ENCODE measurements at places on chromosomes 11 and 22. TPM values are rescaled to one million over a fixed set of nuclear protein-coding genes. Genes with fewer than 3 reads are reported as not detected.

DNA sequence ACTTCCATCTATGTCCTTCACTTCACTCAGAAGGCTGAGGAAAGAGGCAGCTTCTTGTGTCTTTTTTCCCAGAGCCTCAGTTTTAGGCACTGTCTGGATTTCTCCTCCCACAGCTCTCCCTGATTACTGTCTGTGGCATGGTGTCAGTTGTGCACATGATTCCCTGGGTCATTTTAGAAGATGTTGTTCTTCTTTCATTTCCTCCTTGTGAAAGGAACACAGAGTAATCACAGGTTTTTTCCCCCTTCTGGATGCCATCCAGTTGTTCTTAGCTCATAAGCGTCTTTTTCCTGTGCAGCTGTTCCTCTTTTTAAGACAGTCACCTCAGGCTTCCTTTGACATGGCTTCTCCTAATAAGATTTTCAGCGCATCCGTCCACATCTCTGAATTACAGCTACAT is 212.2 kb downstream of the FAM181B start:
- DNase-seq: no peak

GRCh38 chr11:101296896-101297295 is 167.3 kb upstream of the PGR start:
- no peak for DNase-seq

GRCh38 chr11:48182860-48183526 is 33.6 kb upstream of the OR4B1 start:
- DNase-seq: no peak

Gene SCGB1C1
- total RNA-seq: not detected

- DNase-seq: no peak
Measured at GRCh38 chr22:29328055-29328454, 12.6 kb upstream of the RASL10A start.

DNA sequence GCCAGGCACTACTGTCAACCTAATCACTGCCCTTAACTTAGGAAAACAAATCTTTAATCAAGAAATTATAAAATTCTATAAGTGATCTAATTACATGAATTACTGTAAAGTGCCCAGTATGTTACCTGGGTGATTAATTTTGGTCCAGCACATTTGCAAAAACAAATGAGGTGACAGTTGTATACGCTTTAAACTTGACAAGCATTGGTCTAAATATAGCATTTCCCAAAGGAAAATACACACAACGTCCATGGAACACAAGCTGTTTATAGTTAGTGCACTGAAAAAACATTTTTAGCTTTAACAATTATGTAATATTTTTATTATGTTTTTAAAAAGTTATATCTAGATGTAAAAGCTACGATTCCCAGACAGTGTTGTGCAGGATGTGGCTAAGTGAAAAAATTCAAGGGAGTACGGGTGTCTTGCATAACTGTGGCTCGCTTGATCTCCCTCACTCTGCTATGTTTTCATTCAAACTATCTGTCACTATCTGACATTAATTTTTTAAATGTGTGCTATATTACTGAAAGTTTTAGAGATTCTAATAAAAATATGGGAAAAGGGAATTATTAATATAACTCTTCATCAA is 38.8 kb downstream of the PGR start:
- no peak for DNase-seq

Gene FGF19
- not detected for total RNA-seq

DNA sequence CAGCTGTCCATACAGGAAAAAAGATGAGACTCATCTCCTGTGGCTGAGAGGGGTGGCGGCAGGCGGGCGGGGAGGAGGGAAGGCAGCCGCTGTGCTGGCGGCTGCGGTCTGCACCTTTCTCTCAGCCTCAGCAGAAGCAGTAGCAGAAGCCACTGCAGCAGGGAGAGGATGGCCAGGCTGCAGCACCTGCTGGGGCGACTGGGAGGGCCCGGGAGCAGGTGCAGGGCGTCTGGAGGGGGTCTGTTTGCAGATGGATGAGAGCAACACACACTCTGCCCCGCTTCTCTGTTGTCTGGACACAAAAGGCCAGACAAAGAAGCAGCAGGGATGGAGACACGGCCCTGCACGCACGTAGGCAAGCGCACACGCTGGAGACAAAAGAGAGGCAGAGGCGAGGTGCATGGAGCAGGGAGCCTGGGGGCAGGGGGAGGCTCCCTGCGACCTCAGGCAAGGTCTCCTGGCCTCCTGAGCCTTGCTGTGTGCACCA is 9.3 kb upstream of the MIAT start:
- DNase-seq: no peak

DNA sequence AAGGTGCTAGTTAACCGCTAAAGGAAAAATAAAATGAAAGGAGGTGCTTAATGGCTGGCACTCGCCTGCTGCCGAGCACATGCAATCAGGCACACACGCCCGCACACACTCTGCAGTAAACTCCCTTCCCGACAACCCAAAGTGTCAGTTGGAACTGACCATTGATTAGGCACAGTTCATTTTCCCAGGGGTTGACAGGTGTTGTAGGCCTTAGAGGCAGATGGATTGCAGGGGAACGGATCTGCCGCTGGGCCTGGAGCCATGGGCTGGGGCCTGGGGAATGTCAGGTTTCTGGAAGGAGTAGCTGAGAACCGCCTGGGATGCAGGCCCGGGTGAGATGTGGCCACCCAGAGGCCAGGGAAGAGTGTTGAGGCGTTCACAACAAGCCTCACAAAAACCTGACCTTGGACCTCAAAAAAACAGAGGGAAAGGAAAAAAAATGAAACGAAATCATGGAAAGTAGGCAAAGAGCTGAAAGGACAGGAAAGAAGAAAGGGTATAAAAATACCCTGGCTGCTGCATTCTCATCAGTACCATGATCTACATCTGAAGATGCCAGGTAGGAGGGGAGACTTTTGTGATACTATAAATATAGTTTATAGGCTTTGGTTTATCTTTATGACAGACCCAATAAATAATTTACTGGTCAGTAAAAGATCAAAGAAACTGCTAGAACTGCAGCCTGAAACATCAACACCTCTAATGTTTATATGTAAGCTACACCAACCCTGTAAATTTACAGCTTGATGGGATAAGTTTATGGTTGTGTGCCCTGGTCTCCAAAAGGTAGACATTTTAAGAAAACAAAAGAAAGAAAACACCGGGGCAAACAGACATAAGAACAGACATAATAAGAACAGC is 313.4 kb downstream of the BUD13 start:
- peak; percentile 23 for DNase-seq

DNA sequence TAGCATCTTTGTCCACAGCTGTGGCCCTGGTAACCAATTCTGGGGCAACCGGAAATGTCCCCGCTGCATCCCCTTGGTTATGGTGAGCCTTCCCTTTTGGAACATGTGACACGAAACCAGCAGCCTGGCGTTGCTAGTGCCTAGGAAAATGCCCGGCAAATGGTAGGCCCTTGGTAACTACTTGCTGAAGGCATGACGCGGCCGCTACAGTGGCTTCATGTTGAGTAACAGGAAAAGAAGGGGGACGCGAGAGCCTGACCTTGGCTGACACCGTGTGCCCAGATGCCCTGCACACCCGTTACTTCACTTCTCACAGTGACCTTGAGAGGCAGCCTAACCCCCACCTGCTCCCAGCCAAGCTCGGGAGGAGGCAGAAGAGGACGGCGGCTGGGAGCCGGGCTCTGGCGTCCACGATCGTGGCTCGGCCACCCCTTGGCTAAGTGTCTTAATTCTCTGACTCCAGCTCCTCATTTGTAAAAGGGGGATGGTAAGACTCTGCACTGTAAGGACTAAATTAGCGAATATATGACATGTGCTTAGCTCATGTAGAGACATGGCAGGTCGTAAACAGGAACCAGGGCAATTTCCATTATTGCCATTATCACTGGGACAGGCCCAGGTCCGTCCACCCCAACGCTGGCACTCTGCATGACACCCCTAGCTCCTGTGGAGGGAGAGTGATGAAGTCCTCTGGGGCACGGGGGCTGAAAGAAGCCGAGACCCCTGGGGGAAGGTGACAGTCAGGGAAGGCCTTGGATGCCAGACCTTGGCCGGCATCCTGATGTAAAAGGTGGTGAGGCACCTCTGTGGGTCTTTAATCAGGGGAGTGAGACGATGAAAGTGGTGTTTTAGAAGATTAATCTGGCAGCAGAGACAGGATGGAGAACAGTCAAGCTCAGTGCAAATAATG is 18.9 kb downstream of the IFT27 start:
- no peak for DNase-seq

DNA sequence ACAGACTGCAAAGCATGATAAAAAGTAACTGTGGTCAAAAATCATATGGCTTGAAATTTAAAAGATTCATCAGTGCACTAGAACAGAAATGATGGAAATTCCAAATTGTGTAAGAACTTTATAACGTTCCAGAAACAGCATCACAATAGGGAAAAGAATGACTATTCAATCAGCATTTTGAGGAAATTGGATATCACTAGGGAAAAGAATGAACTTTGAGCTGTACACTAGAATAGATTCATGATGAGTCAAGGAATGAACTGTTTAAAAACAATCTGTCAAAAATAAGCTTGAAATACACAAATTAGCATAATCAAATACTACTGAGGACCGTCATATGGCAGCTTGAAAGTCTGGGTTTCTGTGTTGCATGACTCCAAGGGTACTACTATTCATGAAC is 20.5 kb upstream of the HEPHL1 start:
- DNase-seq: no peak

Gene ACTN3
- total RNA-seq: 0.11 TPM

GRCh38 chr11:66287889-66288670 is 863 bp downstream of the YIF1A start:
- no peak for DNase-seq

DNA sequence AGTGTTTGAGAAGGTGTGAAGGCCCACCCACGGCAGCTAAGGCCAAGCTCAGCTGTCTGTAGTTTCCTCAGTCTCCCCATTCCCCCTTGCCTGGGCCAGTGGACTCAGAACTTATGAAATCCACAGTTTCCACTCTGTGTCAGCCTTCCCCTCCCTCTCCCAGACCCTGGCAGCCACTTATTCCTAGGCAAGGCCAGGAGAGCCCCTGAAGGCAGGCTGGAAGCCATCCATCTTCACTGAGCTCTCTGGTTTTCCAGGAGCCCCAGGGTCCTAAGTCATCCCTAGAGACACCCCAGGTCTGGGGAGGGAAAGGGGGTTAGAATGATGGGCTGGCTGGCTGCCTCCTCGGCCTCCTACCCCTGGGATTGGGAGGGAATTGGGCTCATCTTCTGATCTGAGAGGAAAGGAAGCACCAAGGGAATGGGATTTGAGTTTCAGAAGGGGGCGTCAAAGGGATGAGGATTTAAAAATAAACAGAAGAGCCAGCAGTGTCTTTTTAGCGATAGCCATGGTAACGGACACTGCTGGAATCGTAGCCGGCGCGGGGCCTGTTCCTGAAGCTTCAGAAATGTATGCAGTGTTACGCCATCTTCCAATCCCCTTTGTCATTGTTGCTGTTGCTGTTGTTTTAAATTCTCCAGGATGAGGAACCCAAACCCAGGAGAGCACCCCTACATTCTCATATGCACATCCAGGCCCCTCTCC is 561.1 kb upstream of the CADM1 start:
- no peak for DNase-seq

Gene OSBP2
- total RNA-seq: 4.3 TPM

- no peak for DNase-seq
Measured at GRCh38 chr11:44709281-44709562, 17.5 kb upstream of the TSPAN18 start.

Gene EMID1
- 4.4 TPM for total RNA-seq

DNA sequence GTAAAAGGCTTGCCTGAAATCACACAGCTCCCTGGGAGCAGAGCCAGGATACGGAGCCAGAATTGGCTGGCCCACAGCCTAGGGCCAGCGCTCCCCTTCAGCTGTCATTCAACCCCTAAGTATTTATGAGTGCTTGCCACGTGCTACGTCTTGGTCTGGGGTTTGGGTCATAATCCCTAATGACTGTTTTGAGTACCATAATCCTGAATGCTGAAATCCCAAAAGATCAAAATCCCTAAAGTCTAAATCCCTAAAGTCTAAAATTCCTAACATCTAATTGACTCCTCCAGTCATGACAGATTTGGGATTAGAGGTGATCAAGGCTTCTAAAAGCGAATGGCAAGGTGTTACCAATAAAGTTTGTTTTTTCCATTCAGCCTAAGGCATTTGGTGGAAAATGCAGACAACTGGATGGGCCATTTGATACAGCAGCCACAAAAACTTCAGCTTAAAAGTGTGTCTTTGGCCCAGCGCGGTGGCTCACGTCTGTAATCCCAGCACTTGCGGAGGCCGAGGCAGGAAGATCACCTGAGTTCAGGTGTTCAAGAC is 59.8 kb upstream of the PRR5 start:
- DNase-seq: no peak

Gene C11orf65
- 0.50 TPM for total RNA-seq

DNA sequence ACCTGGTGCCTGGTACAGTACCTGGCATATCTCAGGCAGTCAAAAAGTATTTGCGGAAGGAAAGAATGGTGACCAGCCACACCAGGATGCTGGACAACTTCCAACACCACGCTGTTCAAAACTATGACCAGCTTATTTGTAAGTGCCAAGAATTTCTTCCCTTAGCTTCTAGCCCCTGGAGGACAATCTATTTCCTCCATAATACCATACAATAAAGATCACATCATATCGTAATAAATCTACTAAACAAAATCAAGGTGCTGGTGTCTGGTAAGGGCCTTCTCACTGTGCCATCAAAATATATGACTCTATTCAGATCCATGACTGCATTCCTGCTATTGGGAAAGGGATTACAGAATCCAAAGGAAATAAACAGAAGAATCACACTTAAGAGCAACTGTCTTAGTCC is 51.5 kb downstream of the ALG9 start:
- DNase-seq: peak; percentile 27

Gene HOATZ
- total RNA-seq: not detected

- DNase-seq: no peak
Measured at GRCh38 chr22:22555596-22555995, 3.5 kb downstream of the PRAME start.

Gene RAC2
- 27.4 TPM for total RNA-seq

- DNase-seq: peak; percentile 2
Measured at GRCh38 chr22:48197189-48197690, 1434.8 kb downstream of the TBC1D22A start.

- no peak for DNase-seq
Measured at GRCh38 chr11:128709402-128709801, 15.5 kb downstream of the FLI1 start.

Gene RFPL3
- total RNA-seq: not detected
